ENCODE measurements at places on chromosomes 6 and 20.

GRCh38 chr6:138685257-138685656, 88.3 kb upstream of the CCDC28A start:
- no peak for DNase-seq

- DNase-seq: no peak
These were observed 2.8 kb upstream of the HMGA1 start for GRCh38 chr6:34233867-34234266.

DNA sequence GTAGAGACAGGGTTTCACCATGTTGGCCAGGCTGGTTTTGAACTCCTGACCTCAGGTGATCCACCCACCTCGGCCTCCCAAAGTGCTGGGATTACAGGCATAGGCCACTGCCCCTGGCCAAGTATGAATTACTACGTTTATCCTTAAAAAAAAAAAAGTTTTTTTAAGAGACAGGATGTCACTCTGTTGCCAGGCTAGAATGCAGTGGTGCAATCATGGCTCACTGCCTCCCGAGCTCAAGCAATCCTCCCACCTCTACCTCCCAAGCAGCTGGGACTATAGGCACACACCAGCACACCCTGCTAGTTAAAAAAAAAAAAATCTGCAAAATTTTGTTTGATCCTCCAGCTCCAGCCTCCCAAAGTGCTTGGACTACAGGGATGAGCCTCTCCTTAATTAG, 23.1 kb downstream of the IYD start:
- no peak for DNase-seq

GRCh38 chr6:88499845-88500699, 333.9 kb upstream of the CNR1 start:
- no peak for DNase-seq

GRCh38 chr20:5614506-5614905, 135.7 kb upstream of the SHLD1 start:
- no peak for DNase-seq

DNA sequence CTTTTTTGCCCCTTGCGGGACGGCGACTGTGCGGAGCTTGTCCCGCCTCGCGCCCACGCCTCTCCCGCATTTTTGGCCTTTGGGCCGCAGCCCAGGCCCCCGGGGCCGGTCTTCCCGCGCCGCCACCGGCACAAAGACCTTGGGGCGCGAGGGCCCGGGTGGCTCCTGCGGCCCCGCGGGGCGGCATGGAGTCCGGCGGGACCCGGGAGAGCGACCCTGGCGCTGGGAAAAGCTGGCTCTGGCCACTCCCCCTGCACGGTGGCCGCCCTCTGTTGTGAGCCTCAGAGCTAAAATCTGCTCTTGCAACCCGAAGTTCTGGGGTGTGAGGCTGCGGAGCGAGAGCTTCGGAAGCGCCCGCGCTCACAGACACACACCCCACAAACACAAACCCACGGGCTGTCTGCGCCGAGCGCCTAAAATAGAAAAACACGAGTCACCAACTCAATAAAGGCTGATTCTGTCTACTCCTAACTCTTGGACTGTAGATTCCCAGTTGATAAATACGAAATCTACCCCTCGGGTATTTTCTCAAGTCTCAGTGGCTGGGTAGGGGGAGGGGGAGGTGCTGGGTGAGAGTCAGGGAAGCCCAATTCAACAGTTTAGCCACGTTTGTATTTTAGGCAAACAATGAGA, 496 bp upstream of the BEND3 start:
- no peak for DNase-seq

DNA sequence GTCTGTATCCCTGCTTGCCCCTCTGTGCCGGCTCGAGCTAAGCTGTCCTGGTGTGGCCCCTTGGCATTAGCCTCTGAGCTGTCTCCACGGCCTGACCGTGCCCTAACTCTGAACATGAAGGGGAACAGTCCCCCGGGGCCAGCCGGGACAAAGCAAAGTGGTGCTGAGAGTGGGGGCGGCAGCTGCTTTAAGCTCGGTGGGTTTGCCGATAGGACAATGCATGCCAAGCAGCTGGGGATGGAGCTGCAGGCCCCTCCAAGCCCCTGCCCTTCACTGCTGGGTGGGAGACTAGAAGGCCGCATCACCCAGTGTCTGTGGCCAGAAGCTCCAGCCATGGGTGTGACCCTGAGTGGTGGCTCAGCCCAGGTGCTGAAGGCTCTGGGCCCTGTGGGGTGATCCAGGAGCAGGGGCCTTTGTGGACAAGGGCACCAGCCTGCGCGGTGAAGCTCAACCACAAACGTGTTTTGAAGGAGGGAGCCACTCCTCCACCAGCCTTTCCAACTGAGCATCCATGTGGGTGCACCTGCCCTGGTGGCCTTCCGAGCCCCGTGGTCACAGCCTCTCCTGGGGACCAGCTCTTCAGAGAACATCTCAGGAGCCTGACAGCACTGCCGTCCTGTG, 242.5 kb downstream of the ERMARD start:
- DNase-seq: no peak

GRCh38 chr6:131885237-131885636, 65.9 kb downstream of the CCN2 start:
- no peak for DNase-seq

DNA sequence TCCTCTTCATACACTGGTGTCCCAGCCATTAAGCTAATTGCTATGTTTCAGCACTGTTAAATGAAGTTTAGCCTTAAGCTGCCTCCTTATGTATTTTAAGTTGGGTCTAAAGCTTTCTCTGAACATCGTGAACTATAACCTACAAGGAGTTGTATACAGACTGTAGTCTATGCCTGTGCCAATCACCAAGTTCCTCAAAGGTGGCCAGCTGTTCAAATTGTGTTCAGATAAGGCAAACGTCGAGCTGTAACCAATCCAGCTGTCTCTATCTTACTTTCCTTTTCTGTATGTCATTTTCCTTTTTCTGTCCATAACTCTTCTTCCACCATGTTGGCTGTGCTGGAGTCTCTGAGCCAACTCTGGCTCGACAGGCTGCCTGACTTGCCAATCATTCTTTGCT, 199.6 kb downstream of the OGFRL1 start:
- no peak for DNase-seq

GRCh38 chr6:64777941-64778785, 928.9 kb downstream of the EYS start:
- DNase-seq: no peak

GRCh38 chr6:170285482-170285881, 5.4 kb downstream of the DLL1 start:
- DNase-seq: no peak

- no peak for DNase-seq
These were observed 117.5 kb downstream of the FAM120B start for GRCh38 chr6:170423814-170424603.

- no peak for DNase-seq
These were observed 24.2 kb downstream of the NEDD9 start for GRCh38 chr6:11208267-11208666.

Data from LNCaP clone FGC (cell line).